ENCODE measurements at places on chromosomes 13 and 19.

DNA sequence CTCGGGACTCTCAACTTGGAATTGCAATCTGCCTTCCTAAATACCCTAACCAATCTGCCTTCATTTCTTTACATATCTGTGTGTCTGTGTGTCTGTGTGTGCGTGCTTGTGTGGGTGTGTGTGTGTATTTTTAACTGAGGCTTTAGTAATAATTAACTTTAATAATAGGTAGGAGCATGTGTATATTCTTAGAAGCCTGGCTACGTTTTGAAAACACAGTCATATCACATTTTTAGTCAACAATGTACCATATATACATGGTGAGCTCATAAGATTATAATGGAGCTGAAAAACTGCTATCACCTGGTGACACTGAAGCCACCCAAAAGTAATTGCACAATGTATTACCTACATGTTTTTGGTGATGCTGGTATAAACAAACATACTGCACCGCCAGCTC lies 65.4 kb upstream of the ATXN8OS start:
- no peaks in the 10 kb centered on the region for H3K36me3 ChIP-seq
- no peaks in the 10 kb centered on the region for H3K27me3 ChIP-seq
- no peaks in the 10 kb centered on the region for H3K4me1 ChIP-seq
- no peak overlapping the region for H3K27ac ChIP-seq
- no peak for DNase-seq
- no peak overlapping the region for H3K4me3 ChIP-seq

GRCh38 chr13:33087790-33088189 lies 71.6 kb downstream of the KL start:
- no peak overlapping the region for H3K4me3 ChIP-seq
- no peak for DNase-seq
- no peaks in the 10 kb centered on the region for H3K36me3 ChIP-seq
- no peaks in the 10 kb centered on the region for H3K27me3 ChIP-seq
- H3K4me1 ChIP-seq = peaks cover 3% of the 10 kb centered on the region
- no peak overlapping the region for H3K27ac ChIP-seq

- no peak for DNase-seq
- H3K27me3 ChIP-seq = no peaks in the 10 kb centered on the region
- H3K4me3 ChIP-seq = no peak overlapping the region
- no peak overlapping the region for H3K27ac ChIP-seq
- no peaks in the 10 kb centered on the region for H3K36me3 ChIP-seq
These were observed 389.5 kb downstream of the UQCRFS1 start for GRCh38 chr19:28823338-28823961.

DNA sequence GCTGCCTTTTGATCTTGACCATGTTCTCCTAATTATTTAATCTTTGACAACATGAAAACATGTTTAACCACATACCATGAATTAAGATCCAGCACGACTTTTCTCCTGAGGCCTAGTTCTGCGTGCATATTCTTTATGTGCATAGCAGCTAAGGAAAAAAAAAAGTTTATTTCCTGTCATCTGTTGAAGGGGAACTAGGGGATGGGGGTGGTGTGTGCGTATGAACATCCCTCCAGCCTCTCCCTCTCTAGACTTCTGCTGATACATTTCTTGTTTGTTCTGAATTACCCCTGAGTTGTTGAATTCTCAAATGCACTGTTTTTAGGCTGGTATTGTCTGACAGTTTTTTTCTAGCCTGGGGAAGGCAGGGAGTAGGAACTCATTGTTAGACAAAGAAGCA lies 543.3 kb downstream of the FGF9 start:
- no peaks in the 10 kb centered on the region for H3K4me1 ChIP-seq
- H3K27me3 ChIP-seq = no peaks in the 10 kb centered on the region
- H3K27ac ChIP-seq = no peak overlapping the region
- H3K36me3 ChIP-seq = no peaks in the 10 kb centered on the region
- H3K4me3 ChIP-seq = no peak overlapping the region
- DNase-seq = no peak

DNA sequence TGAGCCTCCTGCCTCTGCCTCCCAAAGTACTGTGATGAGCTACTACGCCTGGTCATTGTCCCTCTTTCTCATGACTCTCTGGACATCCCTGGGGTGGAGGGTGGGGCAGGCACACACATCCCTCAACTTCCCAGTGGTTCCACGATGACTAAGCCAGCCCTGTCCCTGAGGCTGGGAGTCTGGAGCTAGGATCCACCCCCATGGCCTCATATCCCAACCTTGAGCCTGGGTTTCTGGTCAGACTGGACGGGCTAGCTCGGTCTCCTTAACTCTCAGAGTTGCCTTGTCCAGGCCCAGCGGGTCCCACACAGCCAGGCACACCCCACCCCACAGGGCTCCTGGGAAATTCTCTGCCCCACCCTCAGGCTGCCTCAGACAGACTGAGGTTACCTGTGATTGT lies 19.6 kb downstream of the IER2 start:
- DNase-seq = no peak
- no peak overlapping the region for H3K27ac ChIP-seq
- H3K4me3 ChIP-seq = no peak overlapping the region

- DNase-seq = no peak
- no peak within 1 kb of the TSS for H3K27ac ChIP-seq
- no peak within 1 kb of the TSS for H3K4me3 ChIP-seq
- H3K4me1 ChIP-seq = peaks cover 7% of the 10 kb centered on the region
These were observed at the start of gene VAV1 for GRCh38 chr19:6772028-6772865. Gene VAV1 (plus strand): TSS chr19:6772708. CDS start chr19:6772808, 100 bp downstream.

DNA sequence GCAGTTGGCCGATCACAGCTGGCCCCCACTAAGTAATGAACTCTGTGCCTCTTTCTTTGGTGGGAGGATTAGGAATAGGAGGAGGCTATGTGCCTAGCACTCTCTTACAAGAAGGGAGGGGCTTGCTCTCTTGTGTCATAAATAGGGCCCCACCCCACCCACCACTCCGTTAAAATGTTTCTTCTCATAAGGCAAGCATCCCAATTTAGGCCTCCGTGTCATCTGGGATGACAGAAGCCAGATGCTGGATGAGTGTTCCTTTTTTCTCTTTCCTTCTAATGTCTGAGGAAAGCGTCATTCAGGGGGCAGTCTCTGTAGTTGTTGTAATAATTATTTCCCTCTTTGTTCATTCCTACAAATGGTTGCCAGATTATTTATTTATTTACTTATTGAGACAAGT lies at the start of gene LIPE:
Gene LIPE (minus strand): TSS at position 76 of the 400 bp plus-strand sequence. CDS start 239 bp downstream, outside the sequence.
- no peak for DNase-seq
- H3K27ac ChIP-seq = no peak within 1 kb of the TSS
- H3K4me3 ChIP-seq = no peak within 1 kb of the TSS

DNA sequence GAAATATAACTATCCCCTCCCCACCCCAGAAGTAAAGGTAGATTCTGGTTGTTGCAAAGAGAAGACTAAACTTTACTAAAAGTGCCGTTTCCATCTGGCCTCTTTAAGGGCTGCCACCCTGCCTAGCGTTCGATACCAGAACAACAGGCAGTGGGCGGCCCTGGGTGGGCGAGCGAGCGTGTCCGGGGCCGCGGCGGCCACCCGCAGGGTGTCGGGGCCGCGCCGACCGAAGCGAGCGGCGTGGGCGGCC lies 2.6 kb downstream of the FGF9 start:
- peaks cover 50% of the 10 kb centered on the region for H3K27me3 ChIP-seq
- no peak for DNase-seq
- H3K4me1 ChIP-seq = peaks cover 1% of the 10 kb centered on the region

DNA sequence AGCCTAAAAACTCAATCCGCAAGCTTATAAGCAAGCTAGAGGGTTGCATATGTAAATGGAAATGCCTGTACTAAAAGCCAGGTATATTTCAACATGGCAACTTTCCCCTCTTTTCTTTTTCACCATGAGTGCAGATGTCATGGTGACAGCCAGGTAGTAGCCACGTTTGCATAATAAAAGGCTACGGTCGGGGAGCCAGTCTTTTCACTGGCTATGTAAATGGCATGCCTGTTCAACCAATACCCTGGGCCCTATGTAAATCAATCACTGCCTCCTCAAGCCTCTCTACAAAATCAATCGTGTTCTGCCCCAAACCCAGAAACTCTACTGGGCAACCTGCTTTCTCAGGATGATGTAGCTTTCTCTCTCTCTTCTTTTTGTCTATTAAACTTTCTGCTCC lies 87.4 kb downstream of the ZNF100 start:
- no peaks in the 10 kb centered on the region for H3K27me3 ChIP-seq
- no peaks in the 10 kb centered on the region for H3K4me1 ChIP-seq
- H3K27ac ChIP-seq = no peak overlapping the region
- H3K36me3 ChIP-seq = 0 out of 2 replicates have a peak, but pooled peaks cover 5% of the 10 kb centered on the region

DNA sequence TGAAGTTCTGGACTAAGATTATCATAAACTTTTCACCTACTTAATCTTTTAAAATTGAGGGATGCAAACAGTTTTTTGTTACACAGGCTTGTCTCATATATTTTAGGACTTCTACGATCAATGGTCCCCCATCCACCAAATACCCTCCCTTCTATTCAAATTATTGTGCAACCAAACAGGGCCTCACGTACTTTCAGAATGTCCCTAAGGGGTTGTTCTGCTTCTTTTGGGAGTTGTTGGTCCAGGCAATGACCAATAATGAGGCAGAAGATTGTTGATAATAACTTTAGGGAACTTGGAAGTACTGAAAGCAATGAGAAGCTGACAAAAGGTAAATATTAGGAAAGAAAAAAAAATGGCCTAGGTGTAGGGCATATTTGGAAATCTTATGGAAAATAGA lies 2.9 kb downstream of the DNAJC15 start:
- H3K36me3 ChIP-seq = no peaks in the 10 kb centered on the region
- H3K4me1 ChIP-seq = no peaks in the 10 kb centered on the region
- no peaks in the 10 kb centered on the region for H3K27me3 ChIP-seq

GRCh38 chr13:101417043-101417406 lies 717 bp upstream of the NALCN start:
- no peak overlapping the region for H3K4me3 ChIP-seq
- no peak for DNase-seq
- H3K36me3 ChIP-seq = no peaks in the 10 kb centered on the region
- no peak overlapping the region for H3K27ac ChIP-seq

DNA sequence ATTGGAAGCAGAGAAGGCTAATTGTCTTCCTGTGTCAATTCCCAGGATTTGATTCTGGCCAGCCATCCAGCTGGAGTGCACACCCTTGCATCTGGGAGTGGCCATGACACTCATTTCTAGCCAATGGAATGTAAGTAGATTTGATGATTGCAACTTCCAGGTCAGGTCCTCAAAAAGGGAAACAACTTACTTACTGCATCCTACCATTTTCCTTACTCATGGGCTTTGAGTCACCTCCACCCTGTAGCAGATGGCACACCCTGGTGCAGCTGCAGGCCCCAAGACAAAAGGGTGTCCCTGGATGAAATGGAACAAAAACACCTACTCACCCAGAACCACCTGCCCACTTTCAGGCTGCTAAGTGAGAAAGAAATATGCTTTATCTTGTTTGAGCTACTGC lies 27.3 kb upstream of the MPHOSPH8 start:
- peaks cover 4% of the 10 kb centered on the region for H3K27me3 ChIP-seq
- no peak for DNase-seq
- H3K4me3 ChIP-seq = no peak overlapping the region
- peaks cover 3% of the 10 kb centered on the region for H3K36me3 ChIP-seq

DNA sequence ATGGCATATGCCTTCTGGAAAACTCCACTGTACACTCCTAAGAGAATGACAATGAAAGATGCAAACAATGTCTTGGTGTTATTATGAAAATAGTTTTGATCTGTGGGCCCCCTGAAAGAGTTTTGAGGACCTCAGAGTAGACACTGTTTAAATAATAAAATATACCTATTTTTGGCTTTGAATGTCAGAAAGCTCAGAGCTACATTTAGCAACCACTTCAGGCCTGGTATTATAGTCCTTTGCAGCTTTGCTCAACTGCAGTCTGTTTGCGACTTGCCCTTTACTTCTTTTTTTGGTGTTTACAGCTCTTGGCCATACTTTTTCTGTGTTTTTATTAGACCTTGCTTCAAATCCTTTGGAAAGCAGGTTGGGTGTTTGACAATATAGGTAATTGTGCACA lies 5.8 kb upstream of the UBE2L5 start:
- DNase-seq = no peak
- no peaks in the 10 kb centered on the region for H3K27me3 ChIP-seq
- H3K27ac ChIP-seq = no peak overlapping the region
- H3K36me3 ChIP-seq = no peaks in the 10 kb centered on the region
- no peak overlapping the region for H3K4me3 ChIP-seq

- DNase-seq = peak; percentile 9
- no peaks in the 10 kb centered on the region for H3K27me3 ChIP-seq
These were observed 463.5 kb downstream of the GPC6 start for GRCh38 chr13:93690139-93690538.

DNA sequence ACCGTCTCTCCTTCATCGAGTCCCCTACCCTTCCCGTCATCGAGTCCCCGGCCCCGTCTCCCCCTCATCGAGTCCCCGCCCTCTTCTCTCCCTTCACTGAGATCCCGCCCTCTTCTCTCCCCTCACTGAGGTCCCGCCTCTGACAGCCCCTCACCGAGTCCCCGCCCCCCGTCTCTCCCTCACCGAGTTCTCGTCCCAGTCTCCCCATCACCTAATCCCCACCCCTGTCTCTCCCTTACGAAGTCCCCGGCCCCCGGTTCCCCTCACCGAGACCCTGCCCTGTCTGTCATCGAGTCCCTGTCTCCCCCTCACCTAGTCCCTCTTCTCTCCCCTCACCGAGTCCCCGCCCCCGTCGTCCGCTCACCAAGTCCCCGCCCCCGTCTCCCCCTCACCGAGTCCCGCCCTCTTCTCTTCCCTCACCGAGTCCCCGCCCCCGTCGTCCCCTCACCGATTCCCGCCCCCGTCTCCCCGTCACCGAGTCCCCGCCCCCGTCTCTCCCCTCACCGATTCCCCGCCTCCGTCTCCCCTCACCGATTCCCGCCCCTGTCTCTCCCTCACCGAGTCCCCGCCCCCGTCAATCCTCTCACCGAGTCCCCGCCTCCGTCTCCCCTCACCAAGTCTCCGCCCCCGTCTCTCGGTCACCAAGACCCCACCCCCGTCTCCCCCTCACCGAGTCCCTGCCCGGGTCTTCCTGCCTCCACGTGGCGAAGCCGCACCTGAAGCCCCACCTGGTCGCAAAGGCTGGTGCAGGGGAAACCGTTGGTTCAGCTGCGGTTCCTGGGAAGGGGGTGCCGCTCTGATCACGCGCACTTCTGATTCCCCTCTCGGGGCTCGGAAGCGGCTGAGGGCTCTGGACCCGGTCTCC lies 23.9 kb upstream of the ZNF846 start:
- no peak overlapping the region for H3K27ac ChIP-seq
- no peaks in the 10 kb centered on the region for H3K27me3 ChIP-seq
- no peaks in the 10 kb centered on the region for H3K4me1 ChIP-seq
- no peaks in the 10 kb centered on the region for H3K36me3 ChIP-seq

DNA sequence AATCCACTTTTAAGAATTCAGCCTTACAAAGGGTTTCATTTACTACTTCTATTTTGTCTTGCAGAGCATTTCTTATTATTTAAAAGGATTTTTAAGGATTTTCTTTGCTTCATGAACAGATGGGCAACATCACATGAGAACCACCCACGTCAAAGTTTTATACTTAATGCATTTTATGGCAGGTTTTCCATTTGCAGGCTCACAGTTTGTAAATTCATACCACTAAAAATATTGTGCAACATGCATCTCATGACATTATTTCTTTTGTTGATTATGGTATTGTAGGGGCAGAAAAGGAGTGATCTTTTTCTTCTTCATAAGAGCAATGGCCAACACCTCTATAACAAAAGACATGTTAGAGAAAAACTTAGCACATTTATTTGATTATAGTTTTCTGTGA lies 554.0 kb upstream of the SPRY2 start:
- no peaks in the 10 kb centered on the region for H3K36me3 ChIP-seq
- H3K27me3 ChIP-seq = no peaks in the 10 kb centered on the region
- no peak for DNase-seq
- no peaks in the 10 kb centered on the region for H3K4me1 ChIP-seq
- H3K27ac ChIP-seq = no peak overlapping the region
- H3K4me3 ChIP-seq = no peak overlapping the region
